PC-3 (cell line): ENCODE measurements at places on chromosomes 4 and X.

DNA sequence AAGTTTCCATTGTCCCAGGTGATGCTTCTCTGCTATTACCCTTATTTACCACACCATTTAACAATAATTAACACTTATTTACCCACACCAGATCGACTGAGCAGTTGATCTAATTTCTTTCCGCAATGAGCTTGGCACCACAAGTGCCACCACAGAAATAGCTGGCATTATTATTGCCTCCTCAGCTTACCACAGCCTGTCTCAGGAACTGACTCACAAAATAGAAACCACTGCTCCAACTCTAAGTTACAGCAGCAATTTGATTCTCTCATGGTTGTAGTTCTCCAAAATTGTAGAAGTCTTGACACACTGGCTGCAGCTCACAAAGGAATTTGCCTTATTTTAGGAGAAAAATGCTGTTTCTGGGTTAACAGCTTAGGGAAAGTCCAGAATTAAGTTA lies 22.5 kb downstream of the ZNF721 start:
- peak; percentile 12 for DNase-seq
- peak overlapping the region; percentile 25; the same call in 1 of the 2 replicates for H3K27ac ChIP-seq
- H3K4me1 ChIP-seq = no peaks in the 10 kb centered on the region; the same call in 1 of the 2 replicates
- peaks cover 17% of the 10 kb centered on the region for H3K36me3 ChIP-seq
- no peak overlapping the region for H3K4me3 ChIP-seq
- H3K27me3 ChIP-seq = no peaks in the 10 kb centered on the region

- H3K27me3 ChIP-seq = no peaks in the 10 kb centered on the region
- H3K4me3 ChIP-seq = no peak overlapping the region
Measured at GRCh38 chr4:48792348-48793006, 12.4 kb upstream of the FRYL start.

DNA sequence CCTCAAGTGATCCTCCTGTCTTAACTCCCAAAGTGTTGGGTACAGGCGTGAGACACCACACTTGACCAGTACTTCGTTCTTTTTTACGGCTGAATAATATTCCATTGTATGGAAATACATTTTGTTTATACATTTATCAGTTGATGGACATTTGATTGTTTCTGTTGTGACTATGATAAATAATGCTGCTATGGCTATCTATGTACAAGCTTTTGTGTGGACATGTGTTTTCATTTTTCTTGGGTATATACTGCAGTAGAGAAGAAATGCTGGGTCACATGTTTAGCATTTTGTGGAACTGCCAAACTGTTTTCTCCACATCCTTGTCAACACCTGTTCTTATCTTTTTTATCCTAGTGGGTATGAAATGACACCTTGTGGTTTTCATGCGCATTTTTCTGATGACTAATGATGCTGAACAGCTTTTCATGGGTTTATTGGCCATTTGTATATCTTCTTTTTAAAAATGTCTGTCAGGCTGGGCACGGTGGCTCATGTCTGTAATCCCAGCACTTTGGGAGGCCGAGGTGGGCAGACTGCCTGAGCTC lies 37.3 kb downstream of the SAT1 start:
- no peak overlapping the region for H3K4me3 ChIP-seq
- peak; percentile 76 for DNase-seq
- H3K27me3 ChIP-seq = no peaks in the 10 kb centered on the region
- no peaks in the 10 kb centered on the region for H3K36me3 ChIP-seq
- peaks cover 27% of the 10 kb centered on the region for H3K4me1 ChIP-seq

GRCh38 chr4:1368421-1369090 lies 21.5 kb downstream of the UVSSA start:
- H3K27me3 ChIP-seq = no peaks in the 10 kb centered on the region
- no peak overlapping the region for H3K27ac ChIP-seq
- no peak overlapping the region for H3K4me3 ChIP-seq
- H3K36me3 ChIP-seq = no peaks in the 10 kb centered on the region
- DNase-seq = no peak
- no peaks in the 10 kb centered on the region for H3K4me1 ChIP-seq

- no peak overlapping the region for H3K4me3 ChIP-seq
- no peak overlapping the region for H3K27ac ChIP-seq
- H3K4me1 ChIP-seq = no peaks in the 10 kb centered on the region
- peak; percentile 37 for DNase-seq
- H3K27me3 ChIP-seq = no peaks in the 10 kb centered on the region
- H3K36me3 ChIP-seq = no peaks in the 10 kb centered on the region
Measured at GRCh38 chr4:179325181-179325580, 1882.9 kb upstream of the AGA start.

DNA sequence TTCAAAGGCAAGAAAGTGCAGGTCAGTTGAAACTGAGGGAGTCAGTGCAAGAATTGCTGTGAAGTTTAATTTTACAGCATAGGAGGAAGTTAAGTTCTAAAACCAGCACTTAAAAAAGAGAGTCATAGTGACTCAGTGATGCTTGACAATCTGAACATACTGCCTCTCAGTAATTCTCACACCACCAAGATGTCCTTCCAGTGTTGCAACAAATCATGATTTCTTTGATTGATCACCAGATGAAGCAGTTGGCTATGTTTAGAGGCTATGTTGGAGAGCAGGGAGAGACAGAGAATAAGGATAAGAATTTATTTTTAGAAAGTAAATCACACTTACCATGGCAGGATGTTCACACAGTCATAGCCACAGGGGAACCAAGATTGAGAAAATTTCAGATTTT lies 13.2 kb downstream of the TRIM2 start:
- H3K36me3 ChIP-seq = no peaks in the 10 kb centered on the region
- H3K27me3 ChIP-seq = no peaks in the 10 kb centered on the region
- no peak for DNase-seq
- no peak overlapping the region for H3K4me3 ChIP-seq
